ENCODE measurements at places on chromosomes 11 and 22.

DNA sequence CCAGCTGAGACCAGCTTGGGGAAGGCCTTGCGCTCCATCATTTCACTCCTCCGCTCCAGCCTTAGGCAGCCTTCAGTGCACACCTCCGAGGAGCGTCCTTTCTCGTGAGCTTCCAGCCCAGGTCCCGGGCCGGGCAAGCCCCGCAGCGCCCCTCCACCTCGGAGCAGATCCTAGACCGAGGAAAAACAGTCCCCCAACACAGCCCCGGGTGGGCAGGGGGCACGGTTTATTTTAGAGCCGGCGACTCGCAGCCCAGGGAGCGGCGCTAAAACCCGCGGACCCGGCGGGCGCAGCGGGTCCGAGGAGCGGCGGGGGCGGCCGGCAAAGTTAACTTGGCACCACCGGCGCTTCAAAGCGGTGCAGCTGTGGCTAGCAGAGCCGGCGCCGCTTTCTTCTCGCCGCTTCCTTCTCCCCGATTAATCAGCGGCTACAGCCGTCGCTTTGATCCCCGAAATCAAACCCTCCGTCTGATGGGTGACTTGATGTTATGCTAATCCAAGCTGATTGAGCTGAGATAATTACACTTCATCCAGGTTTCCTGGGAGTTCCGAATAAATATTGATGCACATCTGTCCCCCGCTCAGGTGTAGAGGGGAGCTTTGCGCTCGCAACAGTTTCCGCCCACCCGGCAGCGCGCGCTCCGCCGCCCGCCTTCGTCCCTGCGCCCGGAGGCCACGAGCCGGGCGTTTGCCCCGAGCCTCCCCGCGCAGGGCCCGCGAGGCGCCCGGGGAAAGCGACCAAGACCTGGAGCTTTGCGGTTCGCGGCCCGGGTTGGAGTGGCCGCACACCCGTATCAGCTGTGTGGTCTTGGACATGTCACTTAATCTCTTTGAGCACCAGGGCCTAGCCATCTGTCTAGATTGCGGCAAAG, 192.7 kb downstream of the BUD13 start:
- DNase-seq, result peak; percentile 90

DNA sequence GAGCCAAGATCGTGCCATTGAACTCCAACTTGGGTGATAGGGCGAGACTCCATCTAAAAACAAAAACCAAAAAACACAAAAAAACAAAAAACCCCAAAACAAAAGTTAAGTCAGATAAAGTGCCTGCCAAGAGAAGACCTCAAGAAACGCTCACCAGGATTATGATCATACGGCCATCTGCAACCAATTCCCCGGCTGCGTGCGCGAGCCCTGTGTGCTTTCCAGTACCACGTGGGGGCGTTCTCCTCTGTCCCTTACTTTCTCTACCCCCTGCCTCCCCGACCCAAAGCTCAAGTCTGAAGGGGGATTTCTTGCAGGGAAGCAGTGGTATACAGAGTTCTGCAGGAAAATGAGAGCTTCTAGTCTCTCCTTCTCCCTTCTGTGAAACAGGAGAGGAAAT, 10.5 kb upstream of the RPS19BP1 start:
- peak; percentile 60 for DNase-seq

- DNase-seq, result no peak
These were observed 7.0 kb downstream of the CCND1 start for GRCh38 chr11:69647761-69648497.

DNA sequence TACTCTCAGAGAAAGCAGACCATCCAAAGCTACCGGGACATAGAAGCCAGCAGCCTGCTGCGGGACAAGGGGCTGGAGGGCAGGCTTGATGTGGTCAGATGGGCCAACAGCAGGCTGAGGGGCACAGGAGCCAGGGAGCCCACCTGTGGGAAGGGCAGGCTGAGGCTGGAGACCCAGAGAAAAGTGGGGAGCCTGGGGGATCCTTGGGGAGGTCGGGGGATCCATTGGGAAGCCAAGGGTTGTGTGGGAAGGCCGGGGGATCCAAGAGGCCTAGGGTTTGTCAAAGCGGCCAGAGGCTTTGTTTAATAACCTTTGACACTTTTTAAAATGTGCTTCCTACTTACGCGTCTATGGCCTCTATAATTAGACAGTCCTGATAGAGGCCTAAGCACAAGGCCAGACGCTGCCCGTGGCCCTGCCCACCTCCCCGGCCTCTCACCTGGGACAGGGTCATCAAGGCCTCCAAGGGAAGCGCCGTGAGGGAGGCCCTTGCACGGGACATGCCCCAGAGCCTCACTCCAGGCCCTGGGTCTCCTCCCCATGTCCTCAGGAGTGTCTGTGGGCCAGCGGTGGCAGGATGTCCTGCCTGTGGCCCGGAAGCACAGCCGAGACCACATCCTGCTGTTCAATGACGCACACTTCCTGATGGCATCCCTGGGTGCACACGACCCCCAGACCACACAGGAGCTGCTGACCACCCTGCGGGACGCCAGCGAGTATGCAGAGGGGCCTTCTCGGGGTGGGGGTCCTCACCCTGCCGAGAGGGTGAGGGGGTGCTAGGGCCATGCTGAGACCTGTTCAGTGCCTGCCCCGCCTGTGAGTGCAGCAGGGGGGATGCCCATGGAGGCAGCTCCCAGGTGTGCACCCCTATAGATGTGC, 8.6 kb upstream of the GTSE1 start:
- no peak for DNase-seq

- no peak for DNase-seq
These were observed 32.3 kb downstream of the ST14 start for GRCh38 chr11:130191896-130192295.

GRCh38 chr22:29457730-29458129, 19.3 kb downstream of the RFPL1 start:
- peak; percentile 75 for DNase-seq

DNA sequence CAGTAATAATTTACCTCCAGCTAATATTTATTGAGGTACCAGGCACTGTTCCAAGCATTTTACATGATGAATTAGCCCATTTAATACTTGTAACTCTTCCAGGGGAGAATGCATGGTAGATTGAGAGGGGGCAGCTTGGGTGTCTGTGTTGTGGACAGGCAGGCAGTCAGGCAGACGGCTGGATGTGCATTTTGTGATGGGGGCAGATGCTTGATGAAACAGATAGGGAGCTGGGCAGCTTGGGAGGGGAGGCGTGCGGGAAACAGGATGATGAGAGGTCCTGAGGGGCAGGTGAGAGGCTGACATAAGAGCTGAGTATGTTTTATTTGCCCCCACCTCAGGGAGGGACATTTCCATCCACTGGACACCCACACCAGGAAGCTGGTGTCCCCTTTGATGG, 33.1 kb upstream of the SHISAL1 start:
- DNase-seq, result no peak

DNA sequence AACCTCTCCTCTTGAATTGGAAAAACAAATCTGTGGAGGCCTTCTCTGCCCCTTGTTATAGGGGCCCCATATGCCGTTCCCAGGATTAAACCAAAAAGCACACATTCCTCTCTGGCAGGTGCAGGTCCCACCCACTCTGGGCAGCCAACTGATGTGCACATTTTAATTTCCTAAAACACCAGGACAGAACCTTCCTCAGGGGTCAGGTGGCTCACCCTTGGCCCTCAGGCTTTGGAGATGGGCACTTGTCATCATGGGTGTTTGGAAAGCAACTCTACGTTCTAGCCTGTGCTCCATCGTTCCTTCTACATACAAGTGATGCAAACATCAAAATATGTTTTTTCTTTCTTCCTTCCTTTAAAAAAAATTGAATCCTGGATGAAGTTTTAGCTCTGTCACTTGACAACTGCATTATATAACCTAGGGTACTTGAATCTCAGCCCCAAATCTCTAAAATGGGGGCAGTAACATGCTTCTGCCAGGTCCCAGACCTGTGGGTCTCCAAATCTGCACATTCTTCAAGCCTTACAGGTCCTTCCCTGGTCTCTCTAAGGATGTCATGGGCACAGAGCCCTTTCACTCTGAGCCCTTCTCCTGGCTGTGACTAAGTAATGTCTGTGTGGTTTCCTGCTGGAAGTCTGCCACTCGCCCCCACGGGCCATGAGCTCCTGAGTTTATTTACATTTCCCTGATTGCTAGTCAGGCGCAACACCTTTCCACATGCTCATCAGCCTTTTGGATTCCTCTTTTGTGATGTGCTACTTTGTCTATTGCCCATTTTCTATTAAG, 43.8 kb downstream of the KCNQ1OT1 start:
- DNase-seq, result peak; percentile 77

GRCh38 chr11:25758145-25758661, 573.7 kb upstream of the ANO3 start:
- DNase-seq, result no peak

DNA sequence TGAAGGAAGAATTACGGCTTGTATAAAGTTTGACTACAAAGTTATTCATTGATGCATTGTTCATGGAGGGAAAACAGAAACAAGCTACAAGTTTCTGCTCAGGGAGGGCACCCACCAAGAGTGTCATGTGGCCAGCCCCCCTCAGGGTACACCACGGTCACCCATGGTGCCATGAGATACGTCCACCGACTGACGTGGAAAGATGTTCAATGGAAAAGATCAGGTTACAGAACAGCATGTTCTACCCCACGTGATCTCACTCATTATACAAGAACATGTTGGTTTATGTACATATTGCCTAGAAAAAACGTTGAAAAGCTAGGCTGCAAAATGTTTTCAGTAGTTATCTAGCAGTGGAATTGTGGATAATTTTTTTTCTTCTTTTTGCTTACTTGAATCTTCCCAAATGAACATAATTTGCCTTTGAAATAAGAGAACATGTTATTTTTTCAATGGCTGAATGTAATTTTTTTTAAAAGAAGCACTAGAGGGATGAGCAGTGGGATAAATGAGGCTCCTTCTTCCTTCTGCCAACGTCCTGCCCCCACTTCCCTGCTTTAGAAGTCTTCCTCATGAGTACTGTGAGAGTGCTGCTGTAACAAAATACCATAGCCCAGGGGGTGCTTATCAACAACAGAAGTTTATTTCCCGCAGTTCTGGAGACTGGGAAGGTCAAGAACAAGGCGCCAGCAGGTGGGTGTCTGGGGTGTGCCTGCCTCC, 22.5 kb downstream of the RCN1 start:
- DNase-seq, result peak; percentile 95

- no peak for DNase-seq
These were observed 97.7 kb upstream of the FGF3 start for GRCh38 chr11:69916806-69917387.

- DNase-seq, result peak; percentile 93
These were observed 212.7 kb upstream of the CADM1 start for GRCh38 chr11:115716601-115717529.
